ENCODE measurements at places on chromosomes 5 and 9. TPM values are rescaled to one million over a fixed set of nuclear protein-coding genes. Genes with fewer than 3 reads are reported as not detected.

SH2D3C gene
- total RNA-seq: 0.19 TPM

C5orf46 gene
- total RNA-seq: 5.9 TPM

SLC25A48 gene
- total RNA-seq: not detected

PHF24 gene
- 0.28 TPM for total RNA-seq

FOXD4L3 gene
- under 0.01 TPM for total RNA-seq

GPSM1 gene
- 31.6 TPM for total RNA-seq

SMIM27 gene
- 7.0 TPM for total RNA-seq

B4GALT1 gene
- total RNA-seq: 37.2 TPM

GOLPH3 gene
- 84.0 TPM for total RNA-seq

PCDHB14 gene
- 0.58 TPM for total RNA-seq

PCDHA4 gene
- 0.19 TPM for total RNA-seq

MYO10 gene
- 104 TPM for total RNA-seq

FCN2 gene
- not detected for total RNA-seq

HACD4 gene
- 3.5 TPM for total RNA-seq

KIF4B gene
- not detected for total RNA-seq

PRRC2B gene
- 51.6 TPM for total RNA-seq

TAS2R1 gene
- total RNA-seq: 0.28 TPM

FAT2 gene
- total RNA-seq: under 0.01 TPM

EPB41L4A gene
- 1.5 TPM for total RNA-seq

FOXD4L4 gene
- total RNA-seq: under 0.01 TPM

GABBR2 gene
- total RNA-seq: 0.56 TPM

TLR4 gene
- 58.5 TPM for total RNA-seq

FGD3 gene
- not detected for total RNA-seq

CLIC3 gene
- total RNA-seq: 0.56 TPM

CTSV gene
- 0.38 TPM for total RNA-seq

LIX1 gene
- total RNA-seq: not detected

TXN gene
- 253 TPM for total RNA-seq

IGFBPL1 gene
- under 0.01 TPM for total RNA-seq

MARCOL gene
- total RNA-seq: not detected

SLC1A3 gene
- 2.1 TPM for total RNA-seq

HNRNPA0 gene
- total RNA-seq: 8.2 TPM

DCAF12 gene
- 9.3 TPM for total RNA-seq
